ENCODE measurements at places on chromosomes 2 and 18.
A peak's percentile ranks its signal among the peaks of the same experiment; 100 is the strongest.

GRCh38 chr2:133802409-133803039 is 234.3 kb upstream of the NCKAP5 start:
- DNase-seq, result no peak

DNA sequence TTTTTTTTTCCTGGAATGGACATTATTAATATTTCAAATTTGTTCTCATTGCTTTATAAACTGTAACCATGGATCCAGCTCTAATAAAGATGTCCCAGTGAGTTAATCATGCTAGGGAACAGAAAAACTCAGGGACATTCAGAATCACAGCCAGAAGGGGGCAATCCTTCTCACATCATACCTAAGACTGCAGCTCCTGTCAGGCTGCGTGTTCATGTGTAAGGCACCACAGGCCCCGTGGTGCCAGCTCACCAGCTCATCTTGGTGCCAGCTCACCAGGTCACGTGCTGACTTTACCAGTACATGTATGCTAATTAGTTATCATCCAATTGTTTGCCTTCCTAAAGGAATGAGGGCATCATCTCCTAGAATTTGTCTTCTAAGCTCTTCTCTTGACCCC is 84.7 kb upstream of the NEDD4L start:
- peak; percentile 31 for DNase-seq

DNA sequence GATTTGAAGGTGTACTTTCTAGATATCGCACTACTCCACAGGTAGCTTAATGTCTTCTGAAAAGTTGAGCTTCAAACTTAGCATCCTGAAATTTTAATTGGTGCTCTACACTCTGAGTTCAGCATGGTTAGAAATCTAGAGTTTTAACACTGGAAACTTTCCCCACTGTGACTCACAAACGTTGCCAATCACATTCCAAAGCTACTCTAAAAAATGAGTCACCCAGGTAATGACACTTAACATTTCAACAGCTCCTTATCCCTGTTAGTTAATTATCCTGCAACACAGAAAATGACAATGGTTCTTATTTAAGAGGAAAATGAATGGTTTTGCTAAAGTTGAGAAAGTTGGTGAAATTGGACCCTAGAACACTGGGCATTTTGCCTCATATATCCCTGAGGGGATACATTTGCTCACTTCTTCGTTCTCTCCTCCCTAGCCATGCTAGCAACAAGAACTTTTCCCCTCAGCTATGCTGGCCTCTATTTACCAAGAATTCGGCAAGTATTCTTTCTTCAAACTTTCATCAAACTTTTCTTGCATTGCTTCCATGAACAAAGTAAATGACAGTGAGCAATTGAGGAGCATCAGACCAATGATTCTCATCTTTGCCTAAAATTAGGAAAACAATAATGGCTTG is 1024.1 kb upstream of the KLHL29 start:
- DNase-seq, result no peak

DNA sequence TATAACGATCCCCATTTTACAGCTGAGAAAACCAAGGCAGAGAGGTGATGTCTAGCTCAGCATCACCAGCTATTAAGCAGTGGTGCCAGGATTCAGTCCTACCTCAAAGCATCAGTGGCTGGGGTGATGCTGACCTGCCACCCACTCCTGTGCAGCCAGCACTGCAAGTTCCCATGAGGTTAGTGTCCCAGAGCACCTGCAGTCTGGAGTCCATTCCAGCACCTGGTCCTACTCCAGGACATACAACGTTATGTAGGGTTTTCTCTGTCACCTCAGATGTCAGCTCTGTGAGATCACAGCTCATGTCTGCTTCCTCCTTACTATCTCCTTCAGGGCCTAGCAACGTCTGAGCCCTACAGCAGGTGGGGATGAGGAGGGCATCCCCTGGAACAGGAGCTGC is 328.0 kb upstream of the HS6ST1 start:
- DNase-seq, result no peak

- DNase-seq, result no peak
These were observed 87.5 kb downstream of the ZCCHC2 start for GRCh38 chr18:62610351-62610700.

Data from K562 (cell line).